ENCODE measurements at places on chromosomes 2 and 18.

DNA sequence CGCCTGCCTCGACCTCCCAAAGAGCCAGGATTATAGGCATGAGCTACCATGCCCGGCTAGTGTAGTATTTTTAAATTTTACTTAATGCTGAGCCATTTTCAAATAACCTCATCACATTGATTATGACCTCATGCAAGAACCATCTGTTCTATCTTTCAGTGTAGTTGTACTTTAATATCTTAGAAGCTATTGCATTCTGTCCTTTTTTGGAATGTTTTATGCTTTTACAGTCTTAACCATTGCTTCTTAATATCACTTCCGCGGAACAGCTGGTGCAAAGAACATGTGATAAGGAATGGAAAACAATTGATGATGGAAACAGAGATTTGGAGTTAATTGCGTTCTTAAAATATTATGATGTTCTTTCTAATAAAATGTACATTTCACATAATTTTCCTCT, 2.7 kb downstream of the GEN1 start:
- DNase-seq: no peak

DNA sequence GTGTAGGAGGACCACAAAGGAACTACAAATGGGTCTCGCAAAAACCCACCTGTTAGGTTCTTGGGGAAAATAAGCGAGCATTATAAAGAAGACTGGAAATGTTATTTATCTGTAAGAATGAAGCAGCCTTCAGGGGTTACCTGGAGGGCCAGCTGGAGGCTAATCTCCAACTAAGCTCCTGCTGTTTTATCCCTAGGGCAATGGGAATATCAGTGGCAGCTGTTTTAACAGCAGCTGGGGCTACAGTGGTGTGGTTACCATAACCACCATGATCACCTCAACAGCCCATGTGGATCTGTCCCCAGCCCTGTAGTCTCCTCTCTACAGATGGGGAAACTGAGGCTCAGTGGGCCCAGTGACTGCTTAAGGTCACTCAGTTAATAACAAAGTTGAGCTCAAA, 108.1 kb downstream of the FTCDNL1 start:
- no peak for DNase-seq

- no peak for DNase-seq
Measured at GRCh38 chr2:37322368-37322767, 2.3 kb downstream of the PRKD3 start.

DNA sequence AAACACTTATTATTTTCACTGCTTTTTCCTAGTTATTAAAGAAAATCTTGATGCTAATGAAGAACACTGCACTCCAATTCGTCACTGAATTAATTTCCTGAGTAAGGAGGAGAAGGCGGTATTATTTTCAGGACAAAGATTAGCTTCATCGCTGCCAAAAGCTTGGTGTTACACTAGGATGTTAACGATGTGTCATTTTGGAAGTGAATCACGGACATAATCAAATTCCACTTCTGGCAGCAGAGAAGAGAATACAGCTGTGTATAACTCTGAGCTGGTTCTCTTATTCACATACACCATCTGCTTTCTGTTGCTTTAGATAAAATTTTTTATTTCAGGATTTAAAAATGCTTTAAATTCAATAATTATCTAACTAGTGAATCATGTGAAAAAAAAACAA, 74.1 kb downstream of the SCG2 start:
- no peak for DNase-seq

GRCh38 chr2:236093134-236093533, 75.1 kb downstream of the GBX2 start:
- DNase-seq: no peak

DNA sequence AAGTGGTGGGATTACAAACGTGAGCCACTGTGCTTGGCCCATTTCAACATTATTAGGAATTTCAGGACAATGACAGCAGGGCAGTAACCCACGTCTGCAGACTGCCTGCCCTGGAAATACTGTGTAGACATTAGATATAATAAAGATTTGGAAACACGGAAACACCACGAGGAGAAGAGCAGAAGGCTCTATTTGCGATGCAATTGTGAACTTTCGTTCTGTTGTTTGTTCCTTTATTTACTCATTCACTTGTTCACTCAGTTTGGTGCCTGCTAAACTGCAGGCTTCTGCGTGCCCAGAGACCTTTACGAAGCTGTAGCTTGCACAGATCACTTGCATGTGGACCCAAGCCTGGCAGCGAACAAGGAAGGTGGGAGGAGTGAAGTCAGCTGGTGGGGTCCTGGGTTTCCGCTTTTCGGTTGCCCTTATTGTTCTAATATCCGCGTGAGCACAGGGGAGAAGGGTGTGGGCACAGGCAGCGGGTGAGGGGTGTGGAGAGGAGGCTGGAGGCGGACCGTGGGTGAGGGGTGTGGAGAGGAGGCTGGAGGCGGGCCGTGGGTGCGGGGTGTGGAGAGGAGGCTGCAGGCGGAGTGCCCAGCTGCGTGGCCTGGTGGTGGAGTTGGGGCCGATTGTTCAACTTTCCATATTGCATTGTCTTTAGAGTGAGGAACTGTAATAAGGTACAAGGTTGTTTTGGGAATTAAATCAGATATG, 3.4 kb downstream of the COLEC11 start:
- no peak for DNase-seq

DNA sequence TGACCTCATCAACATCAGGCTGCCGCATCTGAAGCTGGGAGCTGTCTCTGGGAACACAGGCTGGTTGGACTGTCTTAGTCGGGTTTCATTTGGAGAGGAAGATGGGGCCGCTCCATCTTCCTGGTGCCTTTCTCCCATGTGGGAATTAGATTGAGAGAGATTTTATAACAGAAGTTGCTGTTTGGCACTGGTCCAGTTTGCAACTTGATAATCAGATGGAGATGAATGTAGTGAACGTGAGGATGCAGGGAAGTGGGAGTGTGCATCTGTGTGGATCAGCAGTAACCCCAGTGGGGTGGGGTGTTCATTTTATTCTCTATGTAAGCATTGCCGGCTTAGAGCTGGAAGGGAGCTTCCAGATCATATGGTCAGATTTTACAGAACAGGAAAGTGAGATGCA, 250.9 kb downstream of the DCDC2C start:
- DNase-seq: no peak

DNA sequence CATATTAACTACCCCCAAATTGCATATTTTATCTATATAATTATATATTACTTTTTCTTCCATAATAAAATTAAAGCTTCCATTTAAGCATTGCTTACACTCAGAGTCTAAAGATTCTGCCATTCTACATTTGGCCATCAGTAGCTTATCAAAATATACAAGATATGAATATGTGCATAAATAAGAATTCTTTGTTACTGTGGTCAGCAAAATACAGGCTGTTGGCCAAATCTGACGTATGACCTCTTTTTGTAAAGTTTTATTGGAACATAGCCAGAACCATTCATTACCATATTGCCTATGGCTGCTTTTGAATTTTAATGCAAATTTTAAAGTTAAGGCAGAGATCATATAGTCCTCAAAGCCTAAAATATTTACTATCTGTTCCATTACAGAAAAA, 643.9 kb upstream of the VRK2 start:
- DNase-seq: no peak

- DNase-seq: no peak
Measured at GRCh38 chr2:201931475-201931874, 102.2 kb upstream of the FZD7 start.

DNA sequence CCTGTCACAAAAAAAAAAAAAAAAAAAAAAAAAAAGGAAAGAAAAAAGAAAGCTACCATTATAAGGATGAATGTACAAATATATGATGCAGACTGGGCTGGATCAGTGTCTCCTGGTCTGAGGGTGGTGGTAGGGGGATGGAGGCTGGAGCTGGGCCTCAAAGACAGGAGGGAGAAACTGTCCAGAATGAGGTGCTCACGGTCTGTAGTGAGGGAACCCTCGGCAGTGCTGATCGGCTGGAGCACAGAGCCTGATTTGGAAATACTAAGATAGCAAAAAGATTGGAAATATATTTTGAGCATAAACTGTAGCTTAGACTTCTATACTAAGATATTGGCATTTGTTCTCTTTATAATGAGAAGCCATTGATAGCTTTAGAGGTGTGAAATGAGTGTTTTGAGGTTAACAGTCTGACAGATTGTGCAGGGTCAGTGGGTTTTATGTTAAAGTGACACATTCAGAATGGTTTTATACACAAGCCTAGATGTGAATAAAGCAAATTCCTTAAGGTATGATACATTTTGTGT, 7.9 kb upstream of the SLC3A1 start:
- DNase-seq: no peak

- DNase-seq: no peak
Measured at GRCh38 chr2:170723446-170723958, 8.4 kb downstream of the SP5 start.

GRCh38 chr2:34093790-34094189, 494.7 kb upstream of the FAM98A start:
- no peak for DNase-seq

DNA sequence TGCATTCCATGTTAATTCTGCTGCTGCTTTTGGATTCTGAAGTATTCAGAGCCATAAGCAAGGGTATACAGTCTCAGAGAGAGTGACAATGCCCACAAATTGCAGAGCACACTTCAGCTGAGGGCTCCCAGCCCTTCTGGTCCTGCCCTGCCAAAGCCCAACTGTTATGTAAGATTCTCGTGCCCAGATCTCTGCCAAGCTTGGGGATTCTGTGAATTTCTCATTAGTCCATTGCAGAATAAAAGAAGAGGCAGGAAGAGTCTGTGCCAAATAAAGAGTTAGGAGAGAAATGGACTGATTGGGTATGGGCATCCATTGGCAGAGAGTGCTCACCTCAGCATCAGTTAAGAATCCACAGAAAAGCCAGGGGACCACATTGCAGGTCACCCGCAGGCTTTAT, 112.0 kb upstream of the PNPT1 start:
- DNase-seq: no peak

DNA sequence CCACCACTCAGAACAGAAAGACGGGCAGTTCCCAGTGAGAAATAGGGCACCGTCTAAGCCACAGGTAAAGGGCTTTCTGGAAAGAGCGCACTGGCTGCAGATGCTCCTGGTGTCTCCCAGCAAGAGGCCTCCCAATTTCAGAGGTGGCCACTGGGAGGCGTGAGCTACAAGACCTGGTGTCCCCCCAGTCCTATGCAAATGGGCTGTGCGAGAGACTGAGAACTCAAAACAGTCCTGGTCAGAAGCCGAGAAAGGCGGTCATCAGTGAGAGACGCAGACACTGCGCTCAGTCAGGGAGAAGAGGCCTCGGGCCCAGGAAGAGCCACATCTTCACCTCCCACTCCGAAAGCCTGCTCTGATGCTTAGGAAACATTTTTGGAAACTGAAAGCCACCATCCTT, 179.5 kb downstream of the EIPR1 start:
- no peak for DNase-seq

DNA sequence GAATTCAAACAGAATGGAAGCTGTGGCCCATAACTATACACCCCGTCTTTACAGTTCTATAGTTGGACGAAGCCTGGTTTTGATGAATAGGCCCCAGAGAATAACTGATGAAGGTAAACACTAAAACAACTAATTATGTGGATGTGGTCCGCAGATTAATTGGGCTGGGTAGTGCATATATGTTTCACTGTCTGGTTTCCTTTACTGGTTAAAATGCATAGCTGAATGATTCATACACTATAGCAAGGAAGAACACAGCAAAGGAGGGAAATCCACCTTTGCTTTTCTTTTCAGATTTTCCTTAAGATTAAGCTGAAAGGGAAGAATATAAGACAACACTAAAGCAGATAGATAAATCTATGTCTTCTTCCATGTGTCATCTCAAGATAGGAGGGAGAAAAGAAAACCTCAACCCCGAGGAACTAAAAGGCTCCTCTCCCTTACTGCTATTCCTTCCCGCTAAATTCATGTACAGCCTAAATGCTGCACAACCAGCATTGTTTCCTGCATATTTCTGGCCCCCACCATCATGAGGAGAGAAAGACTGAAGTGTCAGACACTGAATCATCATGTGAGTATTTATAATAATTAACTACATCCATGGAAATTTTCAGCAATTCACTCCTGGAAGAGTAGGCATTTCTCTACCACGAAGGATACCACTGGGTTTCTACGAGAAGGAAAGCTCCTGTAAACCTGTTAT, 297.1 kb upstream of the CCDC68 start:
- no peak for DNase-seq
